Panc1 (cell line): ENCODE measurements at places on chromosomes 1 and 21. TPM values are rescaled to one million over a fixed set of nuclear protein-coding genes. Genes with fewer than 3 reads are reported as not detected.

WDR4 gene
- total RNA-seq: 36.7 TPM

FMO1 gene
- not detected for total RNA-seq

FCRL6 gene
- not detected for total RNA-seq

ARMH1 gene
- 2.8 TPM for total RNA-seq

CELA2A gene
- 0.72 TPM for total RNA-seq

TEX38 gene
- total RNA-seq: not detected

ICOSLG gene
- 5.5 TPM for total RNA-seq

PLD5 gene
- total RNA-seq: not detected

PLA2G4A gene
- total RNA-seq: not detected

ABCG1 gene
- total RNA-seq: 0.80 TPM

OLFML3 gene
- 0.15 TPM for total RNA-seq

TPTE gene
- not detected for total RNA-seq

DAB1 gene
- total RNA-seq: 0.05 TPM

SLC35D1 gene
- 7.0 TPM for total RNA-seq
